ENCODE measurements at places on chromosomes 12 and 14.

- no peak for DNase-seq
Measured at GRCh38 chr12:8987163-8987562, 2.2 kb upstream of the KLRG1 start.

DNA sequence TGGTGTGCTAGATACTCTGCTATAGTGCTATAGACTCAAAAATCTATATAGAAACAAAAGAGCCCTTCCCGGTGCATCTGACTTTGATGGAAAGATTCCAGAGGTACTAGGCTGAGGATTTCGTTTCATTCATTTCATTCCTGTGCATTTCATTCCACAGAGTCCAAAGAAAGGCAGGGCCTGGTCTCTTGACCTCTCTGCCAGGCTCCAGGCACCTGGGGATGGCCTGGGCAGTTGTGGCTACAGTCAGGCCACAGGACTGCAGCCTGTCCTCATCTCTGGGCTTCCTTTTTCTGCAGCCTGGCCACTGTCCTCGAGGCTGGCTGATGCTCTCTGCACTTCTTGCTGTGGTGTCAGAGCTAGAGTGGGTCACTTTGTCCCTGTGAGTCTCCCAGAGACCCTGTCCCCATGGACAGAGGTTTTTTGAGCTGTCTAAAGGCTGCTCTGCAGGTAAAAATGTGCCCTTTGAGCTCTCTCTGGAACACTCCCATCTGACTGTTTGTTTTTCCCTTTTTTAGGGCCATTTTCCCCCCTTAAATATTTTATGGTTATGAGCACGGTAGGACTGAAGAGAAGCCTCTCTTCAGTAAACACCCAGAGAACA lies 3.2 kb upstream of the VDR start:
- DNase-seq: no peak

DNA sequence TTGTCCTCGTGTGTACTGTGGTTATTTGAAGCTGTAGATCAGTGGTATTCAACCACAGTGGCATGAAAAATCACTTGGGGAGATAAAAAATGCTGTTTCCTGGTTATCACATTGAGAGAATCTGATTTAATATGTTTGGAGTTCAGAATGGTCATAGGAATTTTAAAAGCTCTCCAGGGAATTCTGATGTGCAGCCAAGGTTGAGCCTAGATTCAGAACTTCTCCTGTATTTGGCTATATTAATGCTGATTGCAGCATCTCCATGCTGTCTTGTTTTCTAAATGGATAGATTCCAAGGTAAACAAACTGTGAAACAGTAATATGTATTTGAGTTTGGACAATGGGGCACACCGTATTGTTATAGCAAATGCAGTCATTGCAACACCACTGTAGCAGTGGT lies 982.2 kb upstream of the FBXO33 start:
- DNase-seq: peak; percentile 25

DNA sequence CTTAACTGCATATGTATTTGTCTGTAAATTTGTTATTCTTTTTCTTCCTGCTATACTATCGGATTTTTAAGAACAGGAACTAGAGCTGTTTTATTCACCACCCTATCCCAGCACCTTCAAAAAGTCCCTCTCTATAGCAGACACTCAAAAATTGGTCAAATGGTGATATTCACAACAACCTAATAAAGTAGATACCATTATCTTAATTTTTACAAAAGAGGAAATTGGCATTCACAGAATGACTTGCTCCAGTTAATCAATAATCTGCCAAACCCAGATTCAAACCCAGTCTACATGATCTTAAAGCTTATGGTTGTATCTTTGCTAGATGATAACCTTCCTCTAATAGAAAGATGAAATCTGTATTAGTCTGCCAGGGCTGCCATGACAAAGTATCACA lies 426.6 kb downstream of the EGLN3 start:
- DNase-seq: no peak

DNA sequence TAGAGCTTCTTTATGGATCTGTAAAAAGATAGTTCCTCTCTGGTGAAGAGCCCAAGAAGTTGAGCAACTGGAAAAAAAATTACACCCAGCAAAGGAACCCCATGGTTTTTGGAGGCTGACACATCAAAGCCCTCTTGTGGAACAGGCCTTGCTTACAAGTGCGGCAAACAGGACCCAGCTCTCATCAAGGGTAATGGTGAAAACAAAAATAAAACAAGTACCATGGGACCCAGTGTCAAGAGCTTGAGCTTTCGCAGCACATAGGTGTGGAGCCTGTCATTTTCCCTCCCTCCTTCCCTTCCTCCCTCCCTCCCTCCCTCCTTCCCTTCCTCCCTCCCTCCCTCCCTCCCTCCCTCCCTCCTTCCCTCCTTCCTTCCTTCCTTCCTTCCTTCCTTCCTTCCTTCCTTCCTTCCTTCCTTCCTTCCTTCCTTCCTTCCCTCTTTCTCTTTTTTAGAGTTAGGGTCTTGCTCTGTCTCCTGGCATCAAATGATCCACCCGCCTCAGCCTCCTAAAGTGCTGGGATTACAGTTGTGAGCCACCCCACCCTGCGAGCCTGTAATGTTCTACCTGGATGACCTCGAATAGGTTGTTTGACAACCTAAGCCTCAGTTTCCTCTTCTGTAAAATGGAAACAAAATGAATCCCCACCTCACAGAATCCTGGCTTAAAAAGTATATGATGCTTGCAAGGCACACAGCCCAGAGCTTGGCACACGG lies 114.3 kb upstream of the RPH3A start:
- DNase-seq: no peak

DNA sequence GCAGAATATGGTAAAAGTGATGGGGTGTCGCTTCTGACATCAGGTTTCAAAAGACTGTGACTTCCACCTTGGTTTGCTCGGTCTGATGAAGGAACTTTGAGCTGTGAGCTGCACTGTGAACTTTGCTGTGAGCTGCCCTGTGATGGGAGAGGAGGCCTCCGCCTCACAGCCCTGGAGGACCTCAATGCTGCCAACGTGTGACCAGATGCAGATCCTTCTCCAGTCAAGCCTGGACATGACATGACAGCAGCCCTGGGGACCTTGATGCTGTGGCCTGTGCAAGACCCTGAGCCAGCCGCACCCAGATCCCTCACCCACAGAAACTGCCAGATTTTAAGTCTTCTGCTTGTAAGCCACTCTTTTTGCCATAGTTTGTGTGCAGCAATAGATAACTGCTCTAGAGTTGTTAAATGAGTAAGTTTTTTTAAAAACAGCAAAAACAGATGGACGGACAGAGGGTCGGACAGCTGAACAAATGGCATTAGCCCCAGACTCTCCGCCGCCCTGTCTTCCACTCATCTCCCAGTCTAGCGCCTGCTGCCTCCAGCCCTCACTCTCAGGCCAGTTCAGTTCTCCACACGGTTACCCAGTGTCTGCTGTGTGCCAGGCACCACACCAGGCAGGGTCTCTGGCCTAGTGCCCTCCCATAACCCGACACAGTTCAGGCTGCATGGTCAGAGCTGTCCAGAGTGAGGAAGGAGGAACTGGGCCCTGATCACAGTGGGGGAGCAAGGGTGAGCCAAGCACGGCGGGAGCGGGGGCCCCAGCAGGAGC lies 13.1 kb upstream of the LRTM2 start:
- no peak for DNase-seq

DNA sequence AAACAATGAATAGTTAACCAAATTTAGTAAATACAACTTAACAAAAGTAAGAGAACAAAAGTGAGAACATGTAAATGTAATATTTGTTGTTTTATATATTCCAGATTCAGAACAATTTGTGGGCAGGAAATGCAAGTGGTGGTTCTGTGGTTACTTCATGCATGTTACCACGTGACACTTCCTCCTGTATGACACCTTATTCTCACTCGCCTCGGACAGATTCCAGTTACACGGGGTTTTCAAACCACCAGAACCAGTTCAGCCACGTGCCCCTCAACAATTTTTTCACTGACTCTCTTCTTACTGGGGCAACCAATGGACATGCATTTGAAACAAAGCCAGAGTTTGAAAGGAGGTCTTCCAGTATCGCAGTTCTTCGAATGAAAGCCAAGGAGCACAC lies 21.0 kb downstream of the ALX1 start:
- DNase-seq: no peak

- DNase-seq: no peak
Measured at GRCh38 chr12:80230068-80230467, 130.7 kb downstream of the OTOGL start.

DNA sequence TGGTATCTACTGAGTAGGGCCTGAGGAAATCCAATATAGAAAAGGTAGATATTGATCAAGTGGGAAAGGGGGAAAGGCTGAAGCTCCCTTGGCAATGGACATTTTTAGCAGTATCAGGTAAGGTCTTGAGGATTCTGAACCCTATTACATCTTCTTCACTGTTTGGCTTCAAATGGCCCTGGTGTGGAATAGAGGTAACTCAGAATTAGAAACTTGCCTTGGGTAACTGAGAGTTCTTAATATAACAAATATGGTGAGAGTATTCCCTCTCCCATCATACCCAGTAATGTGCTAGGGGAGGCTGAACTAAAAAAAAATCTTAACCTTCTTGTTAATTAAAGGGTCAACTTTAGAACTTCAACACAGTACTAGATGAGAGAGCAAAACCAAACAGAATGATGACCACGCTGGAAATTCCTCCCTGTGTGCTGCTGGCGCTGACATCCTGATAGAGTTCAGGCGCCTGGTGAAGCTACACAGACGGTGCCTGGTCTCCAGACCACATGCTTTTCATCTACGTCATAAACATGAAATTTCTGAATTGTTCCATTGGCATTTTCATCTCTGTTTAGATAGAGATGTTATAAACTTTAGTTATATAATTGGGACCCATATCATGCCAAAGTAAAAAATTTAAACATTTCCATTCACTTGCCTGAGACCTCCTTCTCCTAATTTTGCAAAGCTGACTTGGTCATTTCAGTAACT lies 128.3 kb downstream of the AKAP6 start:
- DNase-seq: no peak

- DNase-seq: no peak
Measured at GRCh38 chr12:9391815-9392214, 183.6 kb upstream of the PZP start.

DNA sequence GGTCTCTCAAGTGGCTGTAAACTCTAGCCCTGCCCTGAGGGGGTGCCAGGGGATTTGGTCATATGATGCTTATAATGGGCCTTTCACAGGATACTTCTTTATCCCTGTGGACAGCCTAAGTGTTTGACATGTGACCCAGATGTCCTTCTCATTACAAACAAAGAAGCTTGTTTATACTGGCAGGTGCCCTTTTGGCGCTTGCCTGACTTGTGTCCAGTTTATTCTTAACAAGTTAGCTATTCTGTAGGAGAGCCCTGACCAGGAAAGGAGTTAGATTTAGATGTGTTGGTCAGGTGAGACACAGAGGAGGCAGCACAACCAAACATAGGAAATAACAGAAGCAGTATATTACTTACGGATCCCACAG lies 51.9 kb downstream of the CCDC91 start:
- no peak for DNase-seq

- no peak for DNase-seq
Measured at GRCh38 chr12:128111951-128112350, 155.0 kb upstream of the TMEM132C start.

DNA sequence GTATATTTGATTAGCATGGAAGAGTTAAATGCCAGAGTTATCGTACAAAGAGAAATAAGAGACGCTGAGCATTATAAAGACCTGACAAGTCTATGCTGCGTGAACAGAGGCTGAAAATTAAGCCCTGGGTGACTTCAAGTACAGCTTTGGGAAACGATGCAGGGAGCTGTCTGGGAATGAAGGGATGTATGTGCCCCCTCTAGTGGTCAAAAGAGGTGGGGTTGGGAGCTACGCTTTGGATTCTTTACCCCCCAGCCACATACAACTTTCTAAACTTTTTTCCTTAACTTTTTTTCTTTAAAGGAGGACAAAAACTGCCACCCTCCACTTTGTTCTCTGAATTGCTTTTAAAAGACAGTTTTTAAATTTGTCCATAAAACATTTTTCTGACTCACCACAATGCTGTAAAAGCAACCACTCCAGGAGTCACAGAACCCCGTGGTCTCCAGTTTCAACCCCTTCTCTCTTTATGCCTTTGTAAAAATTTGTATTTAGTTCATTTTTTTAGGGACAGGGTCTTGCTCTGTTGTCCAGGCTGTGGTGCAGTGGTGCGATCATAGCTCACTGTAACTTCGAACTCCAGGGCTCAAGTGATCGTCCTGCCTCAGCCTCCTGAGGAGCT lies 59.4 kb downstream of the ZNF664 start:
- peak; percentile 25 for DNase-seq

DNA sequence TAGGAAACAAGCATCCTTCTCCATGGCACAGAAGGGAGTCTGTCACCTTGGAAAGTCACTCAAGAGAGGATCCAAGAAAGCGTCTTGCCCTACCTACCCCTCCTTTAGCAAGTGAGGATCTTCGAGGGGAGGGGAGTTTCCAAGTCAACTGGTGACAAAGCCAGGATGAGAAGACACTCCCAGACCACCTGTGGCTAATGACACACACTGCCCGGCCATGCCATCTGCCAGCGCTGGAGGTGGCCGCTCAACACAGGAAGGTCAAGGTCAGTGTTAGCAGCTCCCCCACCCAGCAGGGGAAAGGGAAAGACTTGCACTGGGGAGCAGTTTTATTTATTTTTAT lies 41.3 kb downstream of the ELK3 start:
- DNase-seq: no peak

GRCh38 chr14:105185973-105186372 lies 4.9 kb upstream of the NUDT14 start:
- no peak for DNase-seq
